Activated CD4-positive, alpha-beta T cell treated with anti-CD3 and anti-CD28 coated beads, Interleukin-2, amount 50 U/mL, for 24 hours (primary cell): ENCODE measurements at places on chromosomes 2 and 18.

GRCh38 chr18:7902399-7902839 lies 335.3 kb downstream of the PTPRM start:
- no peak for DNase-seq

DNA sequence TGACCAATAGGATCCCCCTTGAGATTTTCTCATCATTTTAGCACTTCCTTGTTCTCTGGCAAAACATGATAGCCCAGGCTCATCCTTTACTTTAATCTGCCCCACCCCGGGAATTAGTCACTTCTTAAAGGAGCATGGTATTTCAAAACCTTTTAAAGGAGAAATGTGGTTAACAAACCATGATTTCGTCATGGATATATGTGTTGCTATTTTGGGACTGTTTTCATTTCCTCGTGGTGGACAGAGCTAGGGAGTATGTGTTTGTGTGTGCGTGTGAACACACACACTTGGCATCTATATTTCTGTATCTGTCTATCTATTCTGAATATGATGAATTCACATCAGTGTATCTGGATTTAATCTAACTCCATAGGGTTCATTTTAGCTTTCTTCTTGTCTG lies 128.1 kb downstream of the BIRC6 start:
- DNase-seq: no peak

GRCh38 chr2:7111626-7112025 lies 194.4 kb downstream of the RNF144A start:
- no peak for DNase-seq

- DNase-seq: no peak
Observed at GRCh38 chr2:134173338-134174016, 80.4 kb upstream of the MGAT5 start.

GRCh38 chr2:8636721-8637636 lies 44.9 kb upstream of the ID2 start:
- DNase-seq: no peak

DNA sequence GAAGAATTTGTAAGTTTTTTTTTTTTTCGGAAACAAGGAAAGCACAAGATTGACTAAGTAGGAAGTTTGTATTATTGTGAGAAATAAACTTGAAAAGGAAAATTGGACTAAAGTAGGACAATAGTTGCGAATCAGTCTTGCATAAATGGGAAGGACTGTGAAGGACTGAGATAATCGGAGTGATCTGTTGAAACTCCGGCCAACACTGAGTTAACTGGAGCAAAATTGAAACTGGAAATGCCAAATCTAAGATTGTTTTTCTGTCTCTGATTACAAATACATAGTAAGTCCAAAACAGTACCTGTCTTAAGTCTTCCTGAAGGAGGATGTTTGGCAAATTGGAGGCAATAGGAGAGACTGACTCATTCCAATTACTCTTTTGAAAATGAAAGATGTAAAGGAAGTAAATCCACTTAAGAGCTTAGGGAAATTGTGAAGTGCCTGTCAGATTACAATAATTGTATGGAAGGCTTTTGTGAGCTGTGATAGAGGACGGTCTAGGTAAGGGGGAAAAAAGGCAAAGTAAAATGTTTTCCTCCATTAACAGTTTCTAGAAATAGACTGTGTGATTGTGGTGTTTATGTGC lies 204.9 kb upstream of the CYRIA start:
- no peak for DNase-seq
